ENCODE measurements at places on chromosomes 1 and 21.

DNA sequence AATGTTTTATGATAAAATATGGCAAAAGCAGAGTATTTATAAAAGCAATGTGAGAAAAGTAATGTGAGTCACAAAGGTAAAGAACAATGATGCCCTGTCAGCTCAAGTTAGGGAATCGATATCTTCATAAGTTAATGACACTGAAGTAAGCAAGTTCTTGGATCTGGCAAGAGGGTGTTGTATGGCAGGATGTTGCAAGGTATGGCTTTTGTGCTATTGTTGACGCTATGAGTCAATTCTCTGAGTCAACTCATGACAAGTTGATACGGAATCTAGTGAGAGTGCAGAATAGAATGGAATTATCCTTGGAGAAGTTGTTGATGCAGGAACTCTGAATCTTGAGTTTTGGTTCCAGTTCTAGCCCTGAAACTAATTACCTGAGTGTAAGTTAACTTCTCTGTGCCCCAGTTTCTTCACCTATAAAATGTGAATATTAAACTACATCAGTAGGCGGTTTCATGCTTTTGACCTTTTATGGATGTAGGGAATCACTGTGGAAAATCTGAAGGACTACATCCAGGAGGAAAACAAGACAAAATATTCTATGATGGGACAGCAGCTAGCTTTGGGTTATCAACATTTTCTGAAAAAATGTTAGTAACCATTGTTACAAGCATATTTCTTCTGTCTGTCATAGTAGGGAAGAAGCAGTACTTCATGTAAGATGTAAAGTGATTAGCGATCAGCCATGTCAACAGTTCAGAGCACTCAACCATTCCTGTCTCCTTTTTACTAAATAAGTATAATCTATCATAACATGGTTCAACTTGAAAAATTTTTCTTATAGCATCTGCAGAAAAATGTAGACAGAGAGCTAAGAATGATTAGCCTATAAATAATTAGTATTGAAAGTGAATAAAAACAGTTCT, 96.9 kb downstream of the ATP6V1G3 start:
- DNase-seq: no peak

- no peak for DNase-seq
Observed at GRCh38 chr1:15031251-15031933, 122.2 kb upstream of the TMEM51 start.

- DNase-seq: no peak
Observed at GRCh38 chr1:202086579-202087350, 36.0 kb upstream of the GPR37L1 start.

GRCh38 chr1:12180315-12180714, 13.5 kb downstream of the TNFRSF1B start:
- no peak for DNase-seq

DNA sequence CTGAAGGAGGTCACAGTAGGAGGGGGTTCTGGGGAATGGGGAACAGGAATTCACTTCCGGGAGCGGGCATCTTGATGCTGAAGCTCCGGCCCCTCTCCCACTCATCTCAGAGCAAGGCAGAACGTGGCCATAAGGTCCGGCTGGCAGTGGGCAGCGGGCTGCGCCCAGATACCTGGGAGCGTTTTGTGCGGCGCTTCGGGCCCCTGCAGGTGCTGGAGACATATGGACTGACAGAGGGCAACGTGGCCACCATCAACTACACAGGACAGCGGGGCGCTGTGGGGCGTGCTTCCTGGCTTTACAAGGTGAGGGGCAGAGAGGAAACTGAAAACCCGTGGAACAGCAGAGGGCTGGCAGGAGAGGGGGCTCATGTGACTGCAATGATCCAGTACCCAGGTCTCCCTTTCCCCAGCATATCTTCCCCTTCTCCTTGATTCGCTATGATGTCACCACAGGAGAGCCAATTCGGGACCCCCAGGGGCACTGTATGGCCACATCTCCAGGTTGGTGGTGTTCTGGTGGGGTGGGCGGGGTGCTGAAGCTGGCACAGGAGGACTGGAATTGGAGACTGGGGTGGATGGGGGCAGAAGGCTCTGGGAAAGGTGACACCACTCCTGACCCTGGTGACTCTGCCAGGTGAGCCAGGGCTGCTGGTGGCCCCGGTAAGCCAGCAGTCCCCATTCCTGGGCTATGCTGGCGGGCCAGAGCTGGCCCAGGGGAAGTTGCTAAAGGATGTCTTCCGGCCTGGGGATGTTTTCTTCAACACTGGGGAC, 3.0 kb downstream of the SLC27A3 start:
- DNase-seq: no peak

DNA sequence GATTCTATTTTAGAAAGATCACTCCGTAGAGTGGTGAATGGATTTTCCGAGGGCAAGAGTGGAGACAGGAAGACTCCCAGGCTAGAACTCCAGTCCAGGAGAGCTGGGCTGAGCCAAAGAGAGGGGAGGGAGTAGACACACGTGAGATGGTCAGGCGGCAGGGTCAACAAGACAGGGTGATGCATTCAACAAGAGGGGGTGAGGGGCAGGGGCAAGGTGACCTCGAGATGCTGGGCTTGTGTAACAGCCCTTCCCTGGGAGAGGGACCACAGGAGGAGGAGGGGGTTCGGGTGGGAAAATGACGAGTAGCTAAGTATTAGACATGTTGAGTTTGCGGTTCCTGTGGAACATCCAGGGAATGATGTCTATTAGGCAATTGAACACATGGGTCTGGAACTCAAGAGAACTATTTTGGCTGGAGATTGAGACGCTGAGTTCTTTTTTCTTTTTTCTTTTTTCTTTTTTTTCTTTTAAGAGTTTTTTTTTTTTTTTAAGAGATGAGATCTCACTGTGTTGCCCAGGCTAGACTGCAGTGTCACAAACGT, 13.3 kb downstream of the RSPO1 start:
- DNase-seq: no peak

- no peak for DNase-seq
Observed at GRCh38 chr1:201096041-201096461, 16.2 kb downstream of the CACNA1S start.

GRCh38 chr1:14894811-14895560, 258.6 kb upstream of the TMEM51 start:
- no peak for DNase-seq

DNA sequence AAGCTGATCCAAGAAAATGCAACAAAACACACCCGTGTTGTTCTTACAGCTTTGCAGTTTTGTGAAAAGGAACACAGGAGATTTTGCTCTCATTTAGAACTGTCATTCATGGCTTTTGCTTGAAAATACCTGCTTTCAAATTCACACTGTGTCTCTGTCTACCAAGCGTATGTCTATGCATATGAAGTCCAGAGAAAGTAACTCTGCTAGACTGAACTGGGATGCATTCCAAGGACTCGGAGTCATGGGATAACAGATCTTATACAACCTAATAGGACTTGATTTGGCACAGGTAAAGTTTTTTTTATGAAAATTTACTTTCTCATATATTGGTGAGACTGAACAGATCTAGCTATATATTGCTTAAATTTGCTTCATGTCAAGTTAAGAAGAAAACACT, 102.4 kb downstream of the PTGER3 start:
- no peak for DNase-seq

DNA sequence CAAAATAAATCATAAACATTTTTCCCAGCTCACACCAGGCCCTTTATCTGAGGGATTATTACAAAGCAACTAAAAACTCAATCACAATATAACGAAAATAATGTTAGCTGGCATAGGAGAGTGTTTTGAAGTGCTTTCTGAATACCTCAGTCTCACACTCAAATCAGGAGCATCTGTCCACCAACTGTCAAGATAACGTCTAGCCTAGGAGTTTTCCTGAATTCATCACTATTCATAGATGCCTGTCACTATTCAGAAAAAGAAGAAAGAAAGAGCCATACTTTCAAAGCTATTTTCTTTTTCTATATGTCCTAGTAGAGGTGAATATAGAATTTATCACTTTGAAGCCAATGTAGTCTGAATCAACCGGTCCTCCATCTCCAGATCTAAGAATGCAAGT, 127.0 kb downstream of the AKT3 start:
- no peak for DNase-seq

GRCh38 chr1:212780759-212781158, 10.8 kb downstream of the NSL1 start:
- no peak for DNase-seq

GRCh38 chr1:160993544-160994193, 27.3 kb downstream of the F11R start:
- no peak for DNase-seq

DNA sequence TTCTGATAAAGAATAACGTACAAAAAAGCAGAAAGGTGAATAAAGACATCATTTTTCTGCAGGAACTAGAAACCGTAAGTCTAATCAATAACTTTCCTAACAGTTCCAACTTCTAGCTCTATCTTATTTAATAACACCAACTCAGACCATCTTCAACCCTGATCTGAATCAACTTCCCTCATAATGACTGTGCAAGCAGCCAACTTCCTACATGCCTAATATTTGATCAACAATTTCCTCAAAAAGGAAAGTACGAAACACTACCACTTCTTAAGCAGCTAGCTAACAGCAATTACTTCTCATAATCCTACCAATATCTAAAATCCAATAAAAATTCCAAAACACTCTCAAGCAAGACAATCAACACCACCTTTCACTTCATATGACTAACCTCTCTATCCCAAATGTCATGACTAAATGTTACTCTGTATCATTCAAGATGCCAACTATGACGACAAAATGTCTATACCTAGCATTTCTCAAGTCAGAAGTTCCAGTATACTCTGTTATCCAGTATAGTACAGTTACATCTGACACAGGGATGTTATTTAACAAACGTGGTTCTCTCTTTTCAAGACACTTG, 1.7 kb downstream of the COP1 start:
- no peak for DNase-seq

DNA sequence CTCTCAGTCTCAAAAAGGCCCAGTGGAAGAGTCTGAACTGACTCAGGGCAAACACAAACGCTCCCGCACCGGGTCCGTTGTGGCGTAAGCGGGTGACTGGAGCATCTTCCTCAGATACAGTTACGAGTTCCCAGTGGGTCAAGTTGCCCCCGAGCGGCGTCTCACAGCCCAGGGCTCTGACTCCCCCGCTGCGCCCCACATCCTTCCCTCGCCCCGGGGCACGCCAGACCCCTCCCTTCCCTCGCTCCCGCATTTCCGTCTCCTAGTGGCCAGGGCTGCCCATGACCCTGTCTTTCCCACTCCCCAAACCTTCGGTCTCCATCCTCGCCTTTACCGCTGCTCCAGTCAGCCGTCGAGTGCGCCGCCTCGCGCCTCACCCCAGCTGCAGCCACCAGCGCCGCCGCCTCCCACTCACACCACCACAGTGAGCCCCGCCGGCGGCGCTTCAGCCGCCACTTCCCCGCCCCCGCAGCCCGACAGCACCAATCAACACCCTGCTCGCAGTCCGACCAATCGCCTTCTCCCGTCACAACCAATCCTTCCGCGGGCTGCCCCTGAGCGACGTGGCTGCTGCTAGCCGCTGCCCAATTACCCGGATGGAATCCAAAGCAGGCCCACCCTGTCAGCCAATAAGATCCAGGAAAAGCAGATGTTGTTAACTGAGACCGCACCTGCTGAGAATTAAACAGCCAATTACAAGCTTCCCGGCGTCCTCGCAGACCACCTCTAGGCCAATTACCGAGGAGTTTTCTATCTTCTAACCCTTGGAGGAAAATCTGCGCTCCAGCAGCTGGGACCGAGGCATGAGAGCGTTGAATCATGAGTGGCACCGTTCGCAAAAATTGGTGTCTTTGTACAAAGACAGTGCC, at the start of gene TDRKH:
Gene TDRKH (minus strand): TSS at position 430 of the 869 bp plus-strand sequence. CDS start 7,478 bp downstream, outside the sequence.
- peak; percentile 95 for DNase-seq

- no peak for DNase-seq
Observed at GRCh38 chr1:233113009-233113879, 162.8 kb downstream of the NTPCR start.

DNA sequence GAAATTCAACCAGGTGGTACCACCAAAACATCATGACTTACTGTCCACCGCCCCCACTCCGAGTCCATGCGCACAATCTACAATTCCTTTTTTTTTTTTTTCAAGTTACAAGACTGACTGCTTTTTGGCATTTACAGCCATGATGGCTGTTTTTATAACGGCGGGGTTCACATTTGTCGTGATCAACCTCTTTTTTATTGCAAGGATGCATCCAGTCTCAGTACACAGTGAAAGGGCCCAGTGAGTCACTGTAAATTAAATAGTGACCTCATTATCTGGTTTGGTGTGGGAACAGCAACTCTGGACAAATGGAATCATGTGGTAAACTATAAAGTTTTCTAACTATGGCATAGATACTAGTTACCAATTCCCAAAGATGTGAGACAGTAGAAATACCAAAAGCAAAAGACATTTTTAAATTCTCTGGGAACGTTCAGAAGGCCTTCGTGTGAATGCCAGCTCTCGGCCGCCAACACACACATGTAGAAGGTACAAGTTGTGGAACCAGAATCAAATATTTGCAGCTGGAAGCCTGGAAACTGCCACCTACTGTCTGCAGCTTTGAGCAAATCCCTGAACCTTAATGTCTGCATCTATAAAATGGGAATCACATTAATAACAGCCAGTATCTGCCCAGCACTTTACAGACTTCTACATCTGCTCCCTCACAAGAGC, 4.9 kb downstream of the GLIS1 start:
- DNase-seq: no peak

DNA sequence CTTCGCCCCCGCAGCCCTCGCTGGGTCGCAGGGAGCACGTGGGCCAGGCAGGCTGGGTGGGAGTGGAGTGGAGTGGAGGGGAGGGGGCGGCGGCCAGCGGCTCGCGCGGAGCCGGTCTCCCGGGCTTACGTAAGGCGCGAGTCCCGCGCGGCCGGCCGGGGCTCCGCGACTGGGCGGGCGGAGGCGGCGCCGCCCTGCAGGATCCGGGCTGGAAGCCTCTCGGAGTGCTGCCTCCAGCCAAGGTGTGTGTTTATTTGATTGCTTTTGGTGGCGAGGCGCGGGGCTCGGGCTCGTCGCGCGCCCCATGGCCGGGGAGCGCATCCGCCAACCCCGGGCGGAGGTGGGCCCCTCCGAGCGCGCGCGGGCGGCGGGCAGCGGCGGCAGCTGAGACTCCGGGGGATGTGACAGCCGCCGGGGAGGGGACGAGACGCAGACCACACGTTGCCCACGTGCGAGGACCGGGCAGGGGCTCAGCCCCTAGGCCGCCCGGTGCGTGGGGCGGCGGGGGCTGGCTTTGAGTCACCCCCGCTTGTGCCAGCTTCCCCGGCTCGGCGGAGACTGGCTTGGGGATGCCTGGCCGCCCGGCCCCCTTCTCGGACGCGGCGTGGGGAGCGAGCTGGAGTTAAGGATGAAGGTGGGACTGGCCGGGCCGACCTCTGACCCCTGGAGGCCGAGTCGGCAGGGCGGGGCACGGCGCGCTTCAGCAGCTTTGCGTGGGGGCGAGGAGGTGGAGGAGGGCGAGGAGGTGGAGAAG, 402 bp upstream of the AK4 start:
- no peak for DNase-seq
